ENCODE measurements at places on chromosomes 2 and 18.

- no peak for DNase-seq
Observed at GRCh38 chr2:180311-180710, 83.5 kb downstream of the SH3YL1 start.

DNA sequence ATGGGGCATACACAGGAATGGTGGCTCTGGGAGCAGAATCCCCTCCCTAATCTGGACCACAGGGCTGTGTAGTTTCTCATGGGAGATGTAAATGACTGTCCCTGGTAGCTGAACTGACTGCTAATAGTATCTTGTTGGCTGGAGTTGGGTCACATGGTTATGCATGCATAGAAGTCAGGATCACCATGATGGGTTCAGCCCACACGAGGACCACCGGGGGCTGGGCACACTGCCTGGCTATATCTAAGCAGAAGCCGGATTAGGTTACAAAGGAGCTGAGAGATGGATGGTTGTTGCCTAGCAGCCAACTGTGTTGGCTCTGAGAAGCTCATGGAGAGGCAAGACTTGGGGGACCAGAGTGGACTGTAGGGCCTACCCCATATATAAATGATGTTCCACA, 6.7 kb upstream of the MAP3K2 start:
- DNase-seq = no peak

DNA sequence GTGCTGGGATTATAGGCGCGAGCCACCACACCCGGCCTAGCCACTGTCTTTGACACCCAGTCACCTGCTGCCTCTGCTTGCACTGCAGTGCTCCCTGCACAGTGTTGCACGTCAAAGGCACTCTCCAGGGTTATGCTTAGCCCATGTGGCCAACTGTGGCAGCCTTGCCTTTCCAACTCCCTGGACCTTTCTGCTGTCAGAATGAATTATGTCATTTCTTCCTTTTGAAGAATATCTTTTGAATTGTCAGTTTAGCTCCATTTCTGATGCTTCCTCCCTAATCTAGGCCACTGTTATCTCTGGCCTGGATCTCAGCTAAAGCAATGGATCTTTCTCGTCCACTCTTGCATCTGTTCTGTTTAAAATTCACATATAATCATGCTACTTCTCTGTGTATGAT, 29.3 kb upstream of the LRRTM1 start:
- no peak for DNase-seq

DNA sequence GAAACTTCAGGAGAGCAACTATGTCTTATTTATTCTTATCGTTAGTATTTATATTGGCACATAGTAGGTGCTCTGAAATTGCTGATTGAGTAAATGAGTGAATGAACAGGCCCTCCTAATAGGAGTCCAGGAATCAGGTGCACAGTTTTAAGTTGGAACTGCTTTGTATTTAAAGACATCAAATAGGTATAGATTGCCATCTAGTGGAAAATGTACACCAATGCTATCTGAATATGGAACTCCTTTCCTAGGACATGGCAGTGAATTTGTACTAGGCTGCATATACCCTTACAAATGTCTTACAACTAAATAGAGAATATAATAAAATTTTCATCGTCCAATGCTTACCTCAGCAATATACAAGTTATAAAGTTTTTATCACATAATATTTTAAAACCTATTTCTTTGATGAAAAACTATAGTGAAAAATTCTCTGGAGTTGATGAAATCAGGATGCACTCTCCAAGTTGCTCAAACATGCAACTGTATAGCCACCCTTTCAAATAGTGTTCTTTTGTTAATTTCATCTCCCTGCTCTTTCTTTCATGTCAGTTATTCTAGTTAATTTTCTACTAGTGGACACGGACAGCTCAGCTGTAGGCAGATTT, 318.9 kb upstream of the SYT4 start:
- peak; percentile 48 for DNase-seq

DNA sequence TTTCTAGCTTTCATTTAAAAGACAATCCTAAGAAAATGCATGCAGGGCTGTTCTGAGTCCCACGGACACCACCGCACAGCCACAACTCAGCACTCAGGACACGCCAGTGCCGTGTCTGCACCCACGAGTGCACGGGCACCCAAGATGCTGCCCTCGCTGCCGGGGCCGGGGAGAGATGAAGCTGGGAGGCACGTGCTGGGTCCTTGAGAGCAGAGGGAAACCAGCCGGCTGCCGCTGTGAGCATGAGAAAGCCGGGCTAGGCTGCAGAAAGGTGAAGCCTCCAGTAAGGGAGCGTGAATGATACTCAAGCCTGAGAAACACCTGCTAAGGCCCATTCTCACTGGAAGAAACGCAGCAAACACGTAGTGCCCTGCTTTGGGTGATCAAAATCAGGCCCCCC, 4.8 kb downstream of the COPS9 start:
- DNase-seq = no peak

DNA sequence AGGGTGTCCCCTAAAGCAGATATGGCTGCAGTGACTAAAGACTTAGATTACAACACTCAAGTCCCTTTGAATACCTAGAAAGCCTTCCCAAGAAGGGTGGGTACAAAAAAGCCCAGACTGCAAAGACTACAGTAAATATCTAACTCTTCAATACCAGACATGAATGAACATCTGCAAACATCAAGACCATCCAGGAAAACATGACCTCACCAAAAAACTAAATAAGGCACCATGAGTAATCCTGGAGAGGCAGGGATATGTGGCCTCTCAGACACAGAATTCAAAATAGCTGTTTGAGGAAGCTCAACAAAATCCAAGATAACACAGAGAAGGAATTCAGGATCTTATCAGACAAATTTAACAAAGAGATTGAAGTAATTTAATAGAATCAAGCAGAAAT, 138.2 kb upstream of the OTOS start:
- DNase-seq = no peak

DNA sequence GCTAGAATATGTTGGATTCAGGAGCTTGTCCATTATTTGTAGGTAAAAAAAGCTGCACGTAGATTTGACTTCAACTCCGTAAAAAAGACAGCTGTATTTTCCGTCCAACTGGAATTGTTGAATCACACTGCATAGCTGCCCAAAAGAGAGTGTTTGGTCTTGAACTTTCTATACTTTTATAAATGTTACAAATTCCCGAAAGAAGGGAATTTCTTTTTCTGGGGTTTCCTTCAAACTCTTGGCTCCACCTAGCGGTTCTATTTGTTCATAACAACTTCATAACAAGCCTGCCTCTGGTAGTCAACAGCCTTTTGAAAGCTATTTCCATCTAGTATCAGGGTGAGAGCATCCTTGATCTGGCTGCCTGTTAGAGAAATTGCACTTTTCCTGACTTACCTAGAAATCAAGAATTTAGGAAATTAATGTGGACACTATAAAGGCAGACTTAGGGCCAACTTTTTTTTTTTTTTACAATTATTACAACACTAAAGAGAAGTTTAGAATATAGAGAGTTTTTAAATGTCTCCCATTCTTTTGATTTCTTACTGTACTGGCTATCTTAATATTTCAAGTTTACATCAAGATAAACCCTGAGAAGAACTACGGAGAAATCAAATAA, 48.1 kb downstream of the TMEM185B start:
- DNase-seq = peak; percentile 84

GRCh38 chr2:16259010-16259409, 318.7 kb downstream of the MYCN start:
- no peak for DNase-seq

DNA sequence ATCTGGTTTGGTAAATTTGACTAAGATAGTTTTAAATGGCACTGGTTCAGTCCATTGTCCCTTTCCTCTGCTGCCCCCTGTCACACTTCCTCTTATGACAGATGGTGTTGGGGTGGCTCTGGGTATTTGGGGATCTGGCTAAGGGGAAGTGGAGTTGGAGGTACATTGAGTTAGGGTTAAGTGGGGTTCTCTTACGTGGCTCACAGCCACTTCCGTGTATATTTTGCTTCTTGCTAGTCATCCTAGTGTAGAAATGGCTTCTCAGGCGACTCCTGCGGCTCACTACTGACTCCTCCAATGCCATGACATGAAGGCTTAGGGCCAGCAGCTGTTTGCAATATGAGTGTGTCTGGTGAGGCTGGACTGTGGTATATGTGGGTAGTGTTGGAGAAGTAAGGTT, 187.0 kb downstream of the HAUS1 start:
- DNase-seq = no peak

- no peak for DNase-seq
Observed at GRCh38 chr2:10407432-10407831, 40.7 kb downstream of the ODC1 start.

- no peak for DNase-seq
Observed at GRCh38 chr2:171247741-171248662, 87.3 kb upstream of the TLK1 start.

- DNase-seq = no peak
Observed at GRCh38 chr2:122627388-122627787, 871.9 kb downstream of the TSN start.

GRCh38 chr2:41234093-41234492, 782.2 kb upstream of the SLC8A1 start:
- no peak for DNase-seq

DNA sequence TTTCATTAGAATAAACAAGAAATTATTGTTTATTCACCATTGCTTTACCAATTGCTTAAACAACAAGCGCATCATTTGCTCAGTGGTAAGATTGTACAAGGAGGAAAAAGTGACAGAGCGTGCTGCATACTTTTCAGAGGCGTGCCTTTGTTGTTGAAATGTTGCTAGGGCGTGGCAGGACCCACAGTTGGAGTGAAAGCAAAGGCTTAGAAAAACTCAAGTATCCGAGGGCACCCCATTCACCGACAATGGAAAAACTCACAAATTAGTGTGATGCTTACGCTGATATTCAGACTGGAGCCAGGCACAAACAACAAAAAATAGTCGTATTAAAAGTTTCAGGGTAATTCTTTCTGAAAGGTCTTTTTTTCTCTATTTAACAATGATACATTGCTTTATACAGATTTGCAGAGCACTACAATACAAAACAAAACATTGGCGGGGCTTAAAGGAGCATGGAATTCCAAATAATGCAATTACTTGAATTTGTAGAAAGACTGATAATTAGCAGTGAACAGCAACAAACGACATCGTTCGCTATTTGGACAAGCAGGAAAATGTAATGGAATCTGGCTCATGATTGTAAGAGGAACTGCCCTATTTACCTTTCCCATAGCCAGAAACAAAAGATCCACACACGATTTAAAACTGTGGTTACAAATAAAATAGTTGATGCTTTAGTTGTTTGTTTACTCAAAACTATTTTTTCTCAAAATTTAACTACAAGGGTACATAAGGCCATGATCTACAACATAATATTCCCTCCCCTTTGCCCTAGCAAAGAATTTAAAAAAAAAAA, 37.8 kb upstream of the RTTN start:
- peak; percentile 29 for DNase-seq

DNA sequence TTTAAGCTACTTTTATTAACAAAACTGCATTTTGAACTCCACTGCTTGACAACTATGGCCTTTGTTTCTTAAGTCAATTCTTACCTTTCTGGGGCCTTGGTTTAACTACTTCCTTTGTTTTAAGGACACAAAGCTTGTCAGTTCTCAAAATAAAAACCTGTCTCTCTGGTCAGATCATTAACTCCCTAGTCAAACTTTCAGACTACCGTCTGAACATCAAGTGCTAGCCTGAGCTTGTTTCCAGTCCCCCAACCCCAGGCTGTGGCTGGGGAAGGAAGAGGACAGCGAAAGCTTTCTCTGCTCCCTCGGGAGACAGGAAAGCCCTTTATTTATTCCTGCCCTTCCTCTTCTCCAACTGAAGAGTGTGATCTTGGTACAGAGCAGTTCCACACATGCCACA, 1.7 kb downstream of the SH3YL1 start:
- DNase-seq = no peak

Measured in dermis blood vessel endothelial cell (primary cell).